ENCODE measurements at places on chromosomes 11 and 22. TPM values are rescaled to one million over a fixed set of nuclear protein-coding genes. Genes with fewer than 3 reads are reported as not detected.

DNA sequence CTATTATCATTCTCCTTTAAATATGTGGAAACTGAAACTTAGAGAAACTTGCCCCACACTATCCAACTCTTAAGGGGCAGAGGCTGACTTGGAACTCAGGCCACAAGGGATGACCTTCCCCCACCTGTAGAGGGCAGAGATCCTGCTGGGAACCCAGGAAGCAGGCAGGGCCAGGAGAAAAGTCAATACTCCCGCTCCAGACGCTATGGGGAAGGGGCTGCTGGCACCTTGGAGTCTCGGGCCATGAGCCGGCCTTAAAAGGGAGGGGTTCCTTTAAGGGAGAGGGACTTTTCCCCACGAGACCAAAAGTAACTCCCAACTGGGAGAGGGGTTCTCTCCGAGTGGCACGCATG, 620 bp upstream of the ANO5 start:
- peak; percentile 39 for DNase-seq
- no peak overlapping the region for H3K27ac ChIP-seq
- H3K4me1 ChIP-seq, result peaks cover 6% of the 10 kb centered on the region
- H3K4me3 ChIP-seq, result peak overlapping the region; percentile 65
- H3K36me3 ChIP-seq, result no peaks in the 10 kb centered on the region
- no peaks in the 10 kb centered on the region for H3K27me3 ChIP-seq

DNA sequence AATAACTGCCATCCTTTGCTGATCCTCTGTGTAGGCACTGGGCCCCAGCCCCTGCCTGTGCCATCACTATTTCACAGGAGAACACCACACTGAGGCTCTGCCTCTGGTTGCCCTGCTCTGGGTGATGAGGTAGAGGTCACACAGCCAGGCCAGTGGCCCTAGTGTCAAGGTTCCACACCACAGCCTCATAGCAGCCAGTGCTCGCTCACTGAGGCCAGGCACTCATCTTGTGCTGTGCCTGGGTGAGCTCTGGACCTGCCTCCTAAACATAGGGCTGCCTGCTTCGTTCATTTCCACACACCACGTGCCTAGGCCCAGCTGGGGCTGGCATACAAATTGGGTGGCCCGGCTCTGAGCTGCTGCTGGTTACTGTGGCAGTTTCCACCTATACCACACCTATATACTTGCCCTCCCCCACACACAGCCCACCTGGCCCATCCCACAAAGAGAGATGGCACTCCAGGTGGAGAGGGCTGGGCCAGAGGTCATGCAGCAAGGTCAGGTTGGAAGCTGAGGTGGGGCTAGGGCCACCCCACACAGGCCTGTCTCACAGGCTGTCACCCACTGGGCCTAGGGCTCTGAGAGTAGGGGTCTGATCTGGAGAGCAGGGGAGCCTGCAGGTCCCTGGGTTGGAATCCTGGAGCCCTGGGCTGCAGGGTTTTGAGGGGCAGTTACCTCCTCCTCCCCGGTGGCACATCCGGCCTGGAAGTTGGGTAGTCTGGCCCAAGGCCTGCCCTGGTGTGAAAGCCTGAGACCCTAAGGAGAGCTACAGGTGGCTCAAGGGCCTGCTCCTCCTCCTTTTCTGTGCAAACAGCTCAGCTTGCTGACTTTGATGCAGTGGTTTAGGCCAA, 11.2 kb downstream of the KCNQ1OT1 start:
- no peaks in the 10 kb centered on the region for H3K27me3 ChIP-seq
- peaks cover 5% of the 10 kb centered on the region for H3K4me1 ChIP-seq
- no peak overlapping the region for H3K4me3 ChIP-seq
- H3K27ac ChIP-seq, result no peak overlapping the region
- H3K36me3 ChIP-seq, result no peaks in the 10 kb centered on the region

Gene MMP12
- polyA plus RNA-seq, result not detected

Gene WNT11
- polyA plus RNA-seq, result 5.4 TPM

GRCh38 chr11:35160246-35160824, 21.4 kb downstream of the CD44 start:
- peaks cover 8% of the 10 kb centered on the region for H3K4me1 ChIP-seq
- no peaks in the 10 kb centered on the region for H3K36me3 ChIP-seq

DNA sequence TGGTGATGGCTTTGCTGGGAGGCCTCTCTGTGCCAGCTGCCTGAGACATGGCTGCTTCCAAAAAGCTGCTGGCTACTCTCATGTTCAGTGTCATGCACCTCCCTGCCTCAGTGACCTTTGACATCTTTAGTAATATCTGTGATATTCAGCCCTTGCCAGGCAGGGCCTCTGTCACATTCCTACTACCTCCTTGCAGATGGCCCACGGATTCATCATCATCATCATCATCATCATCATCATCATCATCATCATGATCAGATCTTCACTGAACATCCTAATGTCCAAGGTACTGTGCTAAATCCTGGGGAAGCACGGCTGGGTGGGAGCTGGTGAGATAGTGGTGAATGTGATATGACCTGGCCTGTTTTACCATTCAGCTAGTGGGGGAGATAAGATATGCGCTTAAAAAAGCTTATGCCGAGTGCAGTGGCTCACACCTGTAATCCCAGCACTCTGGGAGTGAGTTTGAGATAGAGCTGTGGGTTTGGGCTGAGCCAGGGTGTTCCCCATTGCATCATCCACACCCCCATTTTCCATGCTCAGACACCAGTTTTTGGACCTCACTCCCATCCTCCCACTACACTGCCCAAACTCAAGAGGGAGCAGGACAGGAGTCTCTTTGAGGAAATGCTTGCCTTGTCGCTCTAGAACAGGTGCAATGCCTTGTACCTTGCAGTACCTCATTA, 17.1 kb upstream of the TMPRSS13 start:
- no peak for DNase-seq
- H3K27ac ChIP-seq, result no peak overlapping the region
- H3K27me3 ChIP-seq, result no peaks in the 10 kb centered on the region

Gene TSPAN32
- 0.49 TPM for polyA plus RNA-seq

Gene OR8A1
- polyA plus RNA-seq, result 0.02 TPM

- H3K27ac ChIP-seq, result no peak overlapping the region
- no peaks in the 10 kb centered on the region for H3K4me1 ChIP-seq
- no peak overlapping the region for H3K4me3 ChIP-seq
- H3K36me3 ChIP-seq, result no peaks in the 10 kb centered on the region
Measured at GRCh38 chr11:81942646-81943045, 791.0 kb downstream of the FAM181B start.

GRCh38 chr11:68009391-68010089, 587 bp upstream of the ALDH3B1 start:
- peak; percentile 53 for DNase-seq
- no peaks in the 10 kb centered on the region for H3K36me3 ChIP-seq
- peaks cover 26% of the 10 kb centered on the region for H3K4me1 ChIP-seq
- peak overlapping the region; percentile 35 for H3K4me3 ChIP-seq
- H3K27me3 ChIP-seq, result no peaks in the 10 kb centered on the region
- H3K27ac ChIP-seq, result peak overlapping the region; percentile 89

DNA sequence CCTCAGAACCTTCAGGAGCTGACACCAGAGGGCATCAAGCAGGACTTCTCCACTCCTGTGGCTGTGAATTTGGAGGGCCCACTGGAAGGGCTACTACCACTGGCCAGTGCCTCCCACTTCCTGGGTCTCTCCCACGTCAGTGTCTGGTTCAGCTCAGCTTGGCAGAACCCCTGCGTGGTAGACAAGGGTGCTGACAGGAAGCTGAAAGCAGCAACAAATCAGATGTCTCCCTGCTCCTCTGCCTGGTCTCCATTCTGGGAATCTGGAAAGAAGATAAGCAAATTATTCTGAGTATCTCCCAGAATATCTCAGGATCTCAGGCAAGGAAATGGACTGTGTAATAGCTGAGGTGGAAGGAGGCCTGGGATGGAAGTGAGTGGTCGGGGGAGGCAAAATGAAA, 61.5 kb downstream of the TMPRSS5 start:
- no peak overlapping the region for H3K4me3 ChIP-seq
- H3K27me3 ChIP-seq, result no peaks in the 10 kb centered on the region
- DNase-seq, result no peak
- H3K36me3 ChIP-seq, result no peaks in the 10 kb centered on the region

Gene PLEKHA7
- 18.7 TPM for polyA plus RNA-seq

DNA sequence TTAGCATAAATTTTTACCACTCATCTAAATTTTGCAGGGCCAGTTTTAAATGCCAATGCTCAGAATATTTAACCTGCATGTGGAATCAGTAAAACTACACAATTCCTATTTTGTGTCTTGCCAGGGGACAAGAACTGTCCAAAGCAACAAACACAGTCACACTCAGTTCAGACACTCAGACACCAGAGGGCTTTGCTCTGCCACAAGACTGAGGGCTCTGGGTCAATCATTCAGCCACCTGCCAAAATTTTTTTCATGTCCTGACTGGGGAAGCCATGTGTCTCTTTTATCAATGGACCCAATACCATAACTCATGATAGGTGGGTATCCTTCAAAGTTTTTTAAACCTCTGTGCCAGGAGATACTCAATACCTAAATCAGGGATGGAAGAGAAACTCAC, 304.0 kb upstream of the ANO3 start:
- H3K27me3 ChIP-seq, result no peaks in the 10 kb centered on the region
- H3K4me3 ChIP-seq, result no peak overlapping the region
- H3K4me1 ChIP-seq, result no peaks in the 10 kb centered on the region
- no peak overlapping the region for H3K27ac ChIP-seq
- no peak for DNase-seq

DNA sequence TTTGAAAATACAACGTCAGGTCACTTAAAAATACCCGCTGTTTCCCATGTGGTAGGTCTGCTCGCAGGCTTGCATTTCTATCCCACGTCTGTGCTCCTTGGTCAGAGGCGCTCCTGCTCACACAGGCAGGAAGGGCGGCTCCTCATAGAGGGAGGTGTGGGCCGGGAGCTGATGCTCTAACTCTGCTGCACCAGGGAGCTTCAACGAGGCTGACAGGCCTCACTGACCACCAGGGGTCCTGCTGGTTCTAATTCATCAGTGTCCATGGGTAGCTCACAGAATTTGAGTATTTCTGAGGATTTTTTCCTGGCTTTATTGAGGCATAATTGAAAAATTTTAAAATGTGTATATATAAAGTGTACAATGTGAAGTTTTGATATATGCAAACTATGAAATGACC, 68.5 kb downstream of the PIWIL3 start:
- H3K36me3 ChIP-seq, result no peaks in the 10 kb centered on the region
- no peak for DNase-seq
- no peak overlapping the region for H3K4me3 ChIP-seq

DNA sequence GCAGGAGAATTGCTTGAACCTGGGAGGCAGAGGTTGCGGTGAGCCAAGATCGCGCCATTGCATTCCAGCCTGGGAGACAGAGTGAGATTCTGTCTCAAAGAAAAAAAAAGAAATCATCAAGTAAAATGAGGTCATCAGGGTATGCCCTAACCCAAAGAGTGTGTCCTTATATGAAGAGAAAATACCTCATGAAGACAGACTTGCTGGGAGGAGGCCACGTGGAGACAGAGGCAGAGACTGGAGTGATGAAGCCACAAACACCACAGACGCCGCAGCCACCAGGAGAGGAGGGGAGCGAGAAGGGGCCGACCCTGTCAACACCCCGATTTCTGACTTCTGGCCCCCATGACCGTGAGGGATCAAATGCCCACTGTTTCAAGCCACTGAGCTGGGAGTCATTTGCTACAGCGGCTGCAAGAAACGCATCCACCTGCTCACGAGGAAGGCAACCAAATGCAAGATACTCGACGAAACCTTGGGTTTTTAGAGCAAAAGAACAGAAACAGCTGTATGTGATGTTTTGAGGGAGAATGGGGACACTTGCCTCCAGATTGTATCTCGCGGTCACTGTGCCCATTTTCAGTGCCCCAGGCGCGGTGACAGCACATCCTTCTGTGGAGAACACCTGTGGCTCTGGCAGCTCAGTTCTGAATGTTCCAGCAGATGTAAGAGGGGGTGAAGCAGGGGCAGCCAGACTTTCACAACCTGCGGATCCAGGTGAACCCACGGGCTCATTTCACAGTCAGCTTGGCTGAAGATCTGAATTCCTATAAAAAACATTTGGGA, 1317.2 kb downstream of the TBC1D22A start:
- H3K4me1 ChIP-seq, result no peaks in the 10 kb centered on the region
- no peak overlapping the region for H3K27ac ChIP-seq
- no peaks in the 10 kb centered on the region for H3K36me3 ChIP-seq
- no peak overlapping the region for H3K4me3 ChIP-seq
- DNase-seq, result no peak

Gene NFRKB
- polyA plus RNA-seq, result 12.6 TPM

DNA sequence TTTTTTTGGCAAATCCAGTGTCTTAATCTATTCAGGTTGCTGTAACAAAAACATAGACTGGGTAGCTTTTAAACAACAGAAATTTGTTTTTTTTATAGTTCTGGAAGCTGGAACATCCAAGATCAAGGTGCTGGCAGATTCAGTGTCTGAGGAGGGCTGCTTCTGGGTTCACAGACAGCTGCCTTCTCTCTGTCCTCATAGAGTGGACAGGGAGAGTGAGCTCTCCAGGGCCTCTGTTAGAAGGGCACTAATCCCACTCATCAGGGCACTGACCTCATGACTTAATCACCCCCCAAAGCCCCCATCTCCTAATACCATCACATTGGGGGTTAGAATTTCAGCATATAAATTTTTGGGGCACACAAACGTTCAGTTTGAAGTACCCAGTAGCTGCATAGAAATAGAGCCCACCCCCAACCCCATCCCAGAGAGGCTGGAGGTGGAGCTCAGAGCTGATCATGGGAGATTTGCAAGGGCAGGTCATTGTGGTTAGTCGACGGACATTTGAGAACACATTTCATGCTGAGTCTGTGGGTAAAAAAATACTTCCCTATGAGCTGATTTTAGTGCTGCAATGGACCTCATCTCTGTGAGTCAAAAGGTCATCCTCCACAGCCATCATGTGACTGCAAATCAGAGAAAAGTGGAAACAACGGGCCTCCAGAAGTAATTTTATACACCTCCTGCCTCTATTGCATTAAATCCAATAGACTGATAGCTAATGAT, 203.1 kb upstream of the CADM1 start:
- H3K27me3 ChIP-seq, result no peaks in the 10 kb centered on the region
- no peak overlapping the region for H3K4me3 ChIP-seq
- DNase-seq, result no peak
- H3K4me1 ChIP-seq, result no peaks in the 10 kb centered on the region
- peak overlapping the region; percentile 15 for H3K27ac ChIP-seq
- no peaks in the 10 kb centered on the region for H3K36me3 ChIP-seq

Gene E2F8
- polyA plus RNA-seq, result not detected

DNA sequence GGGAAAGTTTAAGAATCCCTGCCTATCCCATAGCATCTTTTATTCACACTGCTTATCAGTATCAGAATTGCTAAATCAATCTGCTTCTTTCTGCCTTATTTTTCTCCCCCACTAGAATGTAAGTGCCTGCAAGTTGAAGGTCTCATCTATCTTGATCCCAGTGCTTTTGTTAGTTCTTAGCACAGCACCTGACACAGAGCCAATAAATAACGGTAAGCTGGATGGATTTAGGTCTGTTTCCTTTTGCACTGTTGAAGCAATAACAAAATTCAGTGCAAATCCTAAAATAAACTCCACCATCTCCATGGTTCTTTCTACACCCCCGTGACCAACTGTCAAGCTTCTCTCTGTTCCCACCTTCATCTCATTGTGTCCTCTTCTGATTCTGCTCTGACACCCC, 36.7 kb upstream of the CD44 start:
- no peaks in the 10 kb centered on the region for H3K36me3 ChIP-seq
- DNase-seq, result no peak
- H3K4me1 ChIP-seq, result no peaks in the 10 kb centered on the region
- no peak overlapping the region for H3K4me3 ChIP-seq
- H3K27ac ChIP-seq, result no peak overlapping the region
- H3K27me3 ChIP-seq, result no peaks in the 10 kb centered on the region

Gene CASP5
- 0.12 TPM for polyA plus RNA-seq

Measured in pancreas (tissue), 10 donors.